ENCODE measurements at places on chromosomes 13 and 19.

DNA sequence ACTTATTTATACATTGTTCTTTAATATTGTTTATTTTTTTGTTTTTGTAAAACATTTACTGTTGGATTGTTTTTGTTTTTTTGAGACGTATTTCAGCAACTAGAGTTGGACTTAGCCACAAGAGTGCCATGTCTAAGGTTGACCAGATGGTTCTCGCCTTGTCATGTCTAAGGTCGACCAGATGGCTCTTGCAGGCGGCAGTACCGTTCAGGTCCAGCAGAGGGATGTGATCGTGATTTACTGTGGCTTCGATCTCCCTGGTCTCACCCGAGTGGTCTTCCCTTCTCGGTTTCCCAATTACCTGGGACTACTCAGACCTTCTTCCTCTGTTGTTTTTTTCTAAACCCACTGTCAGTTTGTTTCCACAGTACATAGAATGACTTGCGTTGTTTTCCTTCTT is 1438.6 kb downstream of the UQCRFS1 start:
- no peak for DNase-seq

DNA sequence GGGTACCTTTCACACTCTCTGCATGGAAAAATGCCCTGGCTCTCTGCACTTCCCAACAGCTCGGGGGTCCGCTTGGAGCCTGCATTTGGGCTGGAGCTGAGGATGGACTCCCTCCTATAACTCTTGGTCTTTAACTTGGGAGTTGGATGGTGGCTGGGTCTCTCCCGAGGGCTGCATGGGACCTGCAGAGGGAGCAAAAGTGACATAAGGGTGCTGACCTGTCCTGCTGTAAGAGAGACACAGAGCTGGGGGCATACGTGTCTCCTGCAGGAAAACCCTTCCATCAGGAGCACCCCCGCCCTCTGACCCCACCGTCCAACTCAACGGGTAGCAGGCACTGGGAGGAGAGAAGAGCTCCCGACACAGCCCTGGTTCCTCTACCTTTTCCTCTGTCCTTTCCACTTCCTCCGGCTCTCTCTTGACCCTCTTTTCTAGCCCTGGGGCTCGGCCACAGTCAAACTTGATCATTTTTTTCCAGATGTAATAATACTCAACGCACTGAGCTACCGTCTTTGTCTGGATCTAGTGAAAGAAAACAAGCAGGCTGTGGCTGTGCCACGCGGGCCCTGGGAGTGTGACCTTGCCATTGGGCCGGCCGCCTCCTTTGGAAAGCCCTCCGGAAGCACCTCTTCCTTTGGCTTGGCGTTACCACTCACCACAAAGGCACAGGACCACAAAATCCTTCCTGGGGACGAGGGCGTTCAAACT is 6.8 kb upstream of the NAPA start:
- no peak for DNase-seq

DNA sequence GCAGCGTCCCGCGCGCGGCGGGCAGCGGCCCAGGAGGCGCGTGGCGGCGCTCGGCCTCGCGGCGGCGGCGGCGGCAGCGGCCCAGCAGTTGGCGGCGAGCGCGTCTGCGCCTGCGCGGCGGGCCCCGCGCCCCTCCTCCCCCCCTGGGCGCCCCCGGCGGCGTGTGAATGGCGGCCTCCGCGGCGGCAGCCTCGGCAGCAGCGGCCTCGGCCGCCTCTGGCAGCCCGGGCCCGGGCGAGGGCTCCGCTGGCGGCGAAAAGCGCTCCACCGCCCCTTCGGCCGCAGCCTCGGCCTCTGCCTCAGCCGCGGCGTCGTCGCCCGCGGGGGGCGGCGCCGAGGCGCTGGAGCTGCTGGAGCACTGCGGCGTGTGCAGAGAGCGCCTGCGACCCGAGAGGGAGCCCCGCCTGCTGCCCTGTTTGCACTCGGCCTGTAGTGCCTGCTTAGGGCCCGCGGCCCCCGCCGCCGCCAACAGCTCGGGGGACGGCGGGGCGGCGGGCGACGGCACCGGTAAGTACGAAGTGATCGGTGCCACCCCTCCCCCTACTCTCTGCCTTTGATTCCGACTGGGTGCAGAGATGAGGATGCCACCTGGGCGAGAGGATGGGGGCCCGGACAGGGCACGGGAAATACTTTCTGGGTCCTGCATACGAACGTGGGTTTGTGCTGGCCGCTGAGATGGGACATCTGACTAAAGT is 874 bp downstream of the TRIM28 start:
- no peak for DNase-seq

DNA sequence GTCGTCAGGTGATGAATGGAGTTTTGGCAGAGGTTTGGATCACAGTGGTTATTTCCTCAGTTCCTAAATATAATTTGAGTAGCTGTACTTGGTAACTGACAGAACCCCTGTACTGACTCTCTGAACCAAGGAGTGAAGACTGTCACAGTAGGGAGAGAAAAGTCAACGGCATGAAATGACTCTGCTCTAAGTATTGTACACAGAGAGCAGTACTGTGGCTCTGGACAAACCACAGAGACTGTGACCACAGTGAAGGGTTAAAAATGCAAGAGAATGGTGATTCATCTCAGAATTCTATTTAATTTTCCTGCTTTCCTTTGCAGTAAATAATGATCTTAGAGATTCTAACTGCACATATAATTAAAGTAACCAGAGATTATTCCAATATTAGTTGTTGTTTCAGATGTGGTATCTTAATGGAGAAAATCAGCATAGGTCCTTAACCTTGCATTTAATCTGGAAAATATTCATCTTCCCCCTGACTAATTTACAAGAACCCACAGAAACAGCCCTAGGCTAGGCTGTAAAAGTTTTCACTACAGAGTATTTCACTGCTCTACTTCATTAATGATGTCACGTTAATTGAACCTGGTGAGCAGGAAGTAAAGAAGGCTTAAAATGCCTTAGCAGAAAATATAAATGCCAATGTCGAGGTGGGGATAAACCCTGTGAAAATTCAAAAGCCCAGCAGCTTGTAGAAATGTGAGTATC is 221.9 kb downstream of the LIG4 start:
- DNase-seq, result no peak

DNA sequence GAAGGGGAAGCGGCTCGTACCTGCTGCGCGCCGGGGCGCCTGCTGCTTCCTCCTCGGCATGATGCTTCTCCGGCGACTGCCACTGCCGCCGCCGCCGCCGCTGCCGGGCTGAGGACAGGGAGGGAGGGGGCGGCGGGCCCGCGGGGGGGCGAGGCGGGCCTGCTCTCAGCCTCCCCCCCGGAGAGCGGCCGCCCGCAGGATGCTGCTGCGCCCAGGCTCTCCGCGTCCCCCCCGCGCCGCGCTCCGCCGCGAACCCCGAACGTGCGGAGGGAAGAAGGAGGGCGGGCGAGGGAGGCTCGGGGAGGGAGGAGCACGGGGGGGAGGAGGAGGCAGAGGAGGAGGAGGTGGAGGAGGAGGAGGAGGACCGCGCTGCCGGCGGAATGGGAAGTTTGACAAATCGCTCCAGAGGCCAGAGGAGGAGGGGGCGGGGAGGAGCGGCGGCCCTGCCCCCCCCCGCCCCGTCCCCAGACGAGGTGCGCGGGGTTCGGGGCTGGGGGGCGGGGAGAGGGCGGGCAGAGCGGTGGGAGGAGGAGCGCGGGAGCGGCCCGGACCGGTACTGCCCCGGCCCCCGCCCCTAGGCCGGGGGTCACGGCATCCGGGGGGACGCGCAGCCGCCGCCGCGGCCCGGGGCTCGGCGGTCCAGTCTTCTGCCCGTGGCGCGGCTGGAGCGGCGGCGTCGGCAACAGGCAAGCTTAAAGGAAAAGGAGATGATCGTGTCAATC is at the start of gene TSHZ3:
Gene TSHZ3 (minus strand): TSS at position 277 of the 722 bp plus-strand sequence. CDS start 217 bp downstream, at position 60.
- no peak for DNase-seq

- DNase-seq, result no peak
Observed at GRCh38 chr19:45527731-45528130, 20.5 kb downstream of the VASP start.

GRCh38 chr19:20078581-20079031 is 806 bp downstream of the ZNF90 start:
- DNase-seq, result no peak

DNA sequence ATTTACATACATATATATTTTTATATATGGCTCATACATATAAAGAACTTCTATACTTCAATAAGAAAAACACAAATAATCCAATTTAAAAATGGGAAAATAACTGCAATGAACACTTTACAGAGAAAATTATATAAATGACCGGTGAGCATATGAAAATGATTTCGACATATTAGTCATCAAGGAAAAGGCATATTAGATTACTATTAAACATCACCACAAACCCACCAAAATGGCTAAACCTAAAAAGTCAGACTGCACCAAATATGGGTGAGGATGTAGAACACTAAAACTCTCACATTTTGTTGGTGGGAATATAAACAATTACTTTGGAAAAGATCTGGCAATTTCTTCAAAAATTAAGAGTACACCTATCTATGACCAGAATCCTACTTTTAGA is 316.2 kb downstream of the ENOX1 start:
- DNase-seq, result no peak

DNA sequence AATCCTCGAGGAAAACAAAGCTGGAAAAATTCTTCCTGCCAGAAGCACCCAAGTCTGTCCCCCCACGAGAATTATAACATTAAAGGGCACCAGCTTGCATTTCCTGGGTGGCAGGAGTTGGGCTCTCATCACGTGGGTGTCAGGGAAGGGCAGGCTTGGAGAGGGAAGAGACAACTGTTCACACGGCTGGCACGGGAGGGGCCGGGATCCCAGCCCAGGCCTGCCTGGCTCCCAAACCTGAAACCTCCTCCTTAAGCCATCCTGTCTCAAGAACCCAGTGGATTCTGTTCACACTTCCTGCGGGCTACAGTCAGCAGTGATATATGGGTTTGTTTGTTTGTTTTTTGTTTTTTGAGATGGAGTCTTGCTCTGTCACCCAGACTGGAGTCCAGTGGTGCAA is 12.2 kb downstream of the GRIK5 start:
- DNase-seq, result no peak

GRCh38 chr13:91647361-91647990 is 249.1 kb downstream of the GPC5 start:
- DNase-seq, result no peak

DNA sequence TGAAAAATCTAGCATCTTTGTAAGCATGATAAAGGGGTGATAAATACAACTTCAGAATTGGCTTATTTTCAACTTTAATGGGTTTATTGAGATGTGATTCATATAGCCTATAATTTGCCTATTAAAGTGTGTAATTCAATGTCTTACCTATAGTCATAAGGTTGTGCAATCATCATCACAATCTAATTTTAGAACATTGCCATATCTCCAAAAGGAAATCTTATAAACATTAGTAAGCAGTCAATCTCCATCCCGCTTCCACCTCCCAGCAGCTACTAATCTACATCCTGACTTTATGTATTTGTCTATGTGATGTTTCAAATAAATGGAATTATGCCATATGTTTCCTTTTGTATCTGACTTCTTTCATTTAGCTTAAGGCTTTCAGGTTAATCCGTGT is 145.2 kb upstream of the KLHL1 start:
- DNase-seq, result no peak

DNA sequence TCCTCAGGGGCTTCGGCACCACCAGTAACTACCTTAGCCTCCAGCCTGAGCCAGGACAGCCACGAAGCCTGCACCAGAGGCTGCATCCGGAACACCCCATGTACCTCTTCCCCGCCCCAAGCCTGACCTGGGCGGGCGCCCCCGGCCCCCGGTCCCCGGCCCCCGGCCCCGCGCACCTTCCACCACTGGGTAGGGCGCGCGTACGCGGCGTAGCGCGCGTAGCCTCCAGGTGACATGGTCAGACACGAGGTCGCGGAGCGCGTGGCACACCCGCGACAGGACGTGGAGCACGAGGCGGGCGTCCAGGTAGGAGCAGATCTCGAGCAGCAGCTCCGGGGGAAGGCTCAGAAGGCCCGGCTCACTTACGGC is 450 bp downstream of the FBXW9 start:
- DNase-seq, result no peak

- no peak for DNase-seq
Observed at GRCh38 chr19:1251330-1252220, 3.2 kb downstream of the MIDN start.

- no peak for DNase-seq
Observed at GRCh38 chr19:38710928-38711725, 33.1 kb downstream of the CAPN12 start.

- DNase-seq, result no peak
Observed at GRCh38 chr19:7119582-7119981, 50.1 kb downstream of the ZNF557 start.

DNA sequence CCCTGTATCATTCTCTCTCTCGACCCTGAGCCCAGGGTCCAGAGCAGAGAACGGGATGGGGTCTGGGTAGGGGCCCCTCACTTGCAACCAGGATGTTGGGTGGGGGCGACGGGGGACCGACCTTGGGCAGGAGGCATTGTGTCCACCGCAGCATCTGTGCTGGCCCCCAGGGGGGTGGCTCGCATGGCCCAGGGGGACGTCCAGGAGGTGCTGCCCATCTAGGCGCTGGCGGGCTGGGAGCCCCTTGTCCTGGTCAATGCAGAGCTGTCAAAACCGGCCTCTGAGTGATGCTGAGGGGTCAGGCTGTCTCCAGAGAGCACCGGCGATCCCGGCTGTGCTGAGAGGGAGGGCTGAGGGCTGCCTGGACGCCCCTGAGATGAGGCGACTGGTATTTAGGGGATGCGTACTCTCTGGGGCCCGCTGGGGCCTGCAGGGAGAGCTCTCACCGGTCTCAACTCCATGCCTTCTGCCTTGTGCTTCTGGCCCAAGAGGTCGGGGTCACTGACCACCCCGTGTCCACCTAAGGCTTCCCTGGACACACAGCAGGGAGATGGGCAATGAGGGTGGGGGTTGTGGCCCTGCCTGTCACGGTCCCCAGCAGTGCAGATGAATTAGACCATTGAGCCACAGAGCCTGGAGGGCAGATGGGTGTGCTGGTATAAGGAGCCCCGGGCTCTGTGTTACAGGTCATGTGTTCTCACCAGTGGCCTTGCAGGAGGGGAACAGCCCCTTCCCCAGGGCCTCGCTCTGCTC is 8.6 kb downstream of the RPS9 start:
- no peak for DNase-seq

DNA sequence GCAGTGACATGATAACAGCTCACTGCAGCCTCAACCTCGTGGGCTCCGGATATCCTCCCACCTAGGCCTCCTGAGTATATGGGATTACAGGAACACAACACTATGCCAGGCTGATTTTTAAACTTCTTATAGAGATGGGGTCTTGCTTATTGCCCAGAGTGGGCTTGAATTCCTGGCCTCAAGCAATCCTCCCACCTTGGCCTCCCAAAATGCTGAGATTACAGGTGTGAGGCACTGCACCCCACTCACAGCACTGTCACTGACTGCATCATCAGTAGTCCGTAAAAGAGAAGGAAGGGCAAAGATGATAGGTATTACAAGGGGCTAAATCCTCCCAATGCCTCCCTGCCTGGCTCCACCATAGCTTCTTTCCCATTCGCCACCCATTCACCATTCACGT is 4.1 kb downstream of the RHPN2 start:
- no peak for DNase-seq

GRCh38 chr13:83286737-83287136 is 595.5 kb downstream of the SLITRK1 start:
- no peak for DNase-seq

GRCh38 chr13:41268764-41269163 is 5.4 kb upstream of the MTRF1 start:
- no peak for DNase-seq

GRCh38 chr13:91185294-91185863 is 162.1 kb upstream of the MIR17HG start:
- no peak for DNase-seq
